Mammary microvascular endothelial cell (primary cell): ENCODE measurements at places on chromosomes 6 and 20. TPM values are rescaled to one million over a fixed set of nuclear protein-coding genes. Genes with fewer than 3 reads are reported as not detected.

The UBD gene
- total RNA-seq = 23.4 and 24.5 TPM in 2 replicates

The RPRD1B gene
- 10.7 and 10.9 TPM in 2 replicates for total RNA-seq

The BPIFB3 gene
- total RNA-seq = not detected in 2 replicates

The AURKA gene
- 47.2 and 57.6 TPM in 2 replicates for total RNA-seq

The GUCA1A gene
- not detected in 2 replicates for total RNA-seq

The CALHM4 gene
- total RNA-seq = 0.87 TPM in 1 of 2 replicates, not detected in the other

The CDH4 gene
- 3.6 and 4.3 TPM in 2 replicates for total RNA-seq

The DLK2 gene
- not detected in 2 replicates for total RNA-seq

The IRF4 gene
- total RNA-seq = not detected in 2 replicates

The DDO gene
- 0.67 and 0.84 TPM in 2 replicates for total RNA-seq

The RUNX2 gene
- 0.69 TPM in 1 of 2 replicates, not detected in the other for total RNA-seq
